ENCODE measurements at places on chromosomes 6 and 20.
A peak's percentile ranks its signal among the peaks of the same experiment; 100 is the strongest.

GRCh38 chr6:129390900-129391299, 319.1 kb downstream of the ARHGAP18 start:
- DNase-seq: no peak

GRCh38 chr6:158085261-158086053, 82.6 kb downstream of the SERAC1 start:
- DNase-seq: no peak

DNA sequence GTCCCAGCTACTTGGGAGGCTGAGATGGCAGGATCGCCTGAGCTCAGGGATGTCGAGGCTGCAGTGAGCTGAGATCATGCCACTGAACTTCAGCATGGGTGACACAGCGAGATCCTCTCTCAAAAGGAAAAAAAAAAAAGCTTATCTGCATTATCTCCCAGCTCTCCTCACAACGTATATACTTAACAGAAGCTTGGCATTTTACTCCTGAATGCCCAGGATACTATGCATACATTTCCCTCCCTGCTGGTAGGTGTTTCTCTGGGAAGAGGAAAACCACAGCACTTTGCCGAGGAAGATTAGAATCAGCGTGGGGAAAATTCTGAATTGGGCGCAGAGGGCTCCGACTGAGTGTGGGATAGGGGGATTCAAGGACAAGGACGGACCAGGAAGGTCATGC, 800.6 kb downstream of the DHX35 start:
- DNase-seq: no peak

DNA sequence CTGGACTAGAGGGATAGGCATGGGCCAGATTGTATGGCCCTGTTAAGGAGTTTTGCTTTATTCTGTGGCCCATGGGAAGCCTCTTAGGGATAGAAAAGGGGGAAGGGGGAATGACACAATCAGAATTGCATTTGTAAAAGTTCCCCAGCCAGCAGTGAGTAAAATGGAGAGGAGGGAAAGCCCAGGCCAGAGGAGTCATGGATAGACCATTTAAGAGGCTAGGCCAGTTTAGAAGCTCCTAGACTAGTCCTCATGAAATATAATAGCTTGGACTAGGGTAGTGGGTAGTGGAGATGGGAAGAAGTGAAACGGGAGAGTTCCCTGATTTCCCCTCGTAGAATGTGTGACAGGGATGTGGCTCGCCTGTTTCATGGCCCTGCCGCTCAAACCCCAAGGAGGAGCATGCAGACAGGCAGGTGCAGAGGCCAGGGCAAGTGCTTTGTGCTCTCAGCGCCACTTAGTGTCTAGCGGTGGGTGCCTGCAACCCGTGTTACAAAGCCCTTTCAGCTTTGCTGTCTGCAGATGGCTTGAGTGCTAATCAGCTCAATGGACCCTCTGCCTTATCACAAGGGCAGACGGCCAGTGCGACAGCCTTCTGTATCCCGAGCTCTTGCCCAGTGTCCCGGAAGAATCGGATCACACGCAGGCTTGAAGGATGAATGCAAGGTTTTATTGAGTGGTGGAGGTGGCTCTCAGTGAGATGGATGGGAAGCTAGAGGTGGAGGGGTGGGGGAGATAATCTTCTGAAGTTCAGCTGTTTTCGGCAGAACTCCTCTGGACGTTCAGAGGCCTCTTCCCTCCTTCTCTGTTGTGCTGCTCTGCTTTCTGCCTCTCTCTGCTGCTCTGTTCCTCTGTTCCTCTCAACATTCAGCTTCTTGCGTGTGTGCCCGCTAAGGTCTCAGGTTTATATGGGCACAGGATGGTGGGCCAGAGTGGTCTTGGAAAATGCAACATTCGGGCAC, 141.1 kb downstream of the CEP57L1 start:
- DNase-seq: no peak

GRCh38 chr6:157089851-157090250, 233.5 kb downstream of the TMEM242 start:
- no peak for DNase-seq

GRCh38 chr20:2519115-2519809, 10.5 kb upstream of the ZNF343 start:
- no peak for DNase-seq

DNA sequence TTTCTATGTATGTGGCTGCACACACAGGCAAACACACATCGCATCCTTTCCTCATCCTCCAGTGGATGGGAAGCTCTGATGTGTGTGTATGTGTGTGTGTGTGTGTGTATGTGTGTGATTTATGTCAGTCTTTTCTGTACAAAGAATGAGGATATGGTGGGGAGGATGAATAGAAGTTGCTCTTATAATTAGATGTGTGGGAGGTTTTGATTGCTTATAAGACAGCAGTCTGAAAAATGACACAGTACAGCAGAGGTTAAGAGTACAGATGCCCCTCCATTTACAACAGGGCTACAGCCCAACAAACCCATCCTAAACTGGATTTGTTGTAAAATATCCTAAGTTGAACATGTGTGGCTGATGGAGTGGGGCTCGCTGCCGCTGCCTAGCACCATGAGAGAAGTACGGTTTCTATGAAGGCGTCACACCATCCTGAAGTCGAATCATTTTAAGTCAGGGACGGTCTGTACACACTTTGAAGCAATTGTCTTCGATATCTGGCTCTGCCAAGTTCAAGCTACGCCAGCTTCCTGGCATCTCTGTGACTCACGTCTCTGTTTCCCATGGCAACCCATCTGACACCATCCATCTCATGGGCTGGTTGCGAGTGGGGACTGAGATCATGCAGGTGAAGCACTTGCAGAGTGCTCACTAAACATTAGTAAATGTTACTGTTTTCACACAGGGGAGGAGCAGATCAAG, 252.6 kb downstream of the MYLK4 start:
- DNase-seq: no peak

- peak; percentile 32 for DNase-seq
Observed at GRCh38 chr6:99119109-99120031, 171.6 kb upstream of the FBXL4 start.

- DNase-seq: no peak
Observed at GRCh38 chr6:35516712-35517111, 4.0 kb upstream of the TULP1 start.

GRCh38 chr20:5395932-5396727, 79.4 kb upstream of the PROKR2 start:
- DNase-seq: no peak

- no peak for DNase-seq
Observed at GRCh38 chr20:3890999-3891929, 2.1 kb downstream of the PANK2 start.

DNA sequence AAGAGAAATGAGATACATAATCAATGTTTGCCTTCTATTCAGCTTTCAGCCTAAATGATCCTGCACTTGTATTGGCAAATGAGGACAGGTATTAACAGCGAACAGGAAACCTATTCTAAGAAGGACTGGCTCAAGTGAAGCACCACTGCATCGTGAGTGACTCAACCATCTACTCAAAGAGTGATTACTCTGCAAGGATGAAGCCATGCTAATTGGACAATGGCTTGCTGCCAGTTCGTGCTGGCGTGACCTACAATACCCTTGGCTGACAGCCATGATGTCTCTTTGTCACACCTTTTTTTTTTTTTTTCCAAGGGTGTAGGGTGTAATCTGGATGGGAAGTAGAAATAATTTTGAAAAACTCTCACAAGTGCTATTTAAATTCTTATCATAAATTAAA, 104.9 kb downstream of the GJA10 start:
- DNase-seq: peak; percentile 76

- DNase-seq: no peak
Observed at GRCh38 chr20:35908007-35908406, 46.3 kb downstream of the SCAND1 start.

Data from NCI-H1694 treated with DMSO at 0.1 percent for 48 hours (cell line).